ENCODE measurements at places on chromosomes 12 and 14.

DNA sequence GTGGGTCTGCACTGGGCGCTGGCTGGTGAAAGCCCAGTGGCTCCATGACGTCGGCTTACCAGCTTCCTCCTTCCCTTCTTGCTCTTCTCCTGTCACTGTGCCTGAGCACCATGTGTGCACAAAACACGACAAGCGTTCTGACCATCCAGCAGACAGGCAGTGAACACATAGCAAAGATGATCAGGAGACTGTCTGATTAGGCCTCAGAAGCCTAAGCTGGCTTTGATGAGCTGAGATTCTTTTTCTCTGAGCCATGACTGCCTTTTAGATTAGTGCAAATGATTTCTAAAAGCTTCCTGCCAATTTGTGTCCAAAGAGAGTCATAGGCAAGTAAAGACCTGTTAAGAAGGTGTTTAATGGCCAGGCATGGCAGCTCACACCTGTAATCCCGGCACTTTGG is 83.1 kb downstream of the AACS start:
- DNase-seq, result no peak

DNA sequence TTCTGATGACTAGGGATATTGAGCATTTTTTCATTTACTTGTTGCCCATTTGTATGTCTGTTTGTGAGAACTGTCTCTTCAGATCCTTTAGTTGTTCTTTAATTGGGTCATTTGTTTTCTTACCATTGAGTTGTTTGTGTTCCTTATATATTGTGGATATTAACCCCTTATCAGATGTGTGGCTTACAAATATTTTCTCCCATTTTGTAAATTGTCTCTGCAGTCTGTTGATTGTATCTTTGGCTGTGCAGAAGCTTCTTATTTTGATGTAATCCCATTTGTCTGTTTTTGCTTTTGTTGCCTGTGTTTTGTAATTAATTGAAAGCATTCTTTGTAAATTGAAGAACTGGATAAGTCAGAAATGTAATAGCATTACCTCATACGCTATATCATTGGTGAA is 459.1 kb upstream of the FOXG1 start:
- no peak for DNase-seq

GRCh38 chr12:2075508-2076195 is 22.9 kb downstream of the CACNA1C start:
- no peak for DNase-seq

GRCh38 chr14:64209444-64210131 is 84.6 kb downstream of the ESR2 start:
- no peak for DNase-seq

DNA sequence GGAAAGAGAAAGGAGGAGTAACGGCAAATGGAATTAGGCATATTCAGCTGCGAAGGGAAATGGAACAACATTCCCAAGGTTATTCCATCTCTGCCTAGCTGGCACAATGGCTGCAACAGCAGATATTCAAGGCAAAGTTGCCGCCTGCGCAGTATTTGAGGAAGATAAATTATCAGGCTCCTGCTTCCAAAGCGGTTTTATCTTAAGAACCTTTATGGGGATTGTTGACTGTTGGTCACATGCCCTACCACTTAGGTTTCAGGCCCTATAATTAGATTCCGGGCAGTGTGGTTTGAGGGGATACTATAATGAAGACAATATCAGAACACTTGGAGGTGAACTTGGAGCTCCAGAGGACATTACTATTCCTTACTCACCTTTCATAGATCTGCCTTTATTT is 99.7 kb downstream of the FGD4 start:
- DNase-seq, result no peak

DNA sequence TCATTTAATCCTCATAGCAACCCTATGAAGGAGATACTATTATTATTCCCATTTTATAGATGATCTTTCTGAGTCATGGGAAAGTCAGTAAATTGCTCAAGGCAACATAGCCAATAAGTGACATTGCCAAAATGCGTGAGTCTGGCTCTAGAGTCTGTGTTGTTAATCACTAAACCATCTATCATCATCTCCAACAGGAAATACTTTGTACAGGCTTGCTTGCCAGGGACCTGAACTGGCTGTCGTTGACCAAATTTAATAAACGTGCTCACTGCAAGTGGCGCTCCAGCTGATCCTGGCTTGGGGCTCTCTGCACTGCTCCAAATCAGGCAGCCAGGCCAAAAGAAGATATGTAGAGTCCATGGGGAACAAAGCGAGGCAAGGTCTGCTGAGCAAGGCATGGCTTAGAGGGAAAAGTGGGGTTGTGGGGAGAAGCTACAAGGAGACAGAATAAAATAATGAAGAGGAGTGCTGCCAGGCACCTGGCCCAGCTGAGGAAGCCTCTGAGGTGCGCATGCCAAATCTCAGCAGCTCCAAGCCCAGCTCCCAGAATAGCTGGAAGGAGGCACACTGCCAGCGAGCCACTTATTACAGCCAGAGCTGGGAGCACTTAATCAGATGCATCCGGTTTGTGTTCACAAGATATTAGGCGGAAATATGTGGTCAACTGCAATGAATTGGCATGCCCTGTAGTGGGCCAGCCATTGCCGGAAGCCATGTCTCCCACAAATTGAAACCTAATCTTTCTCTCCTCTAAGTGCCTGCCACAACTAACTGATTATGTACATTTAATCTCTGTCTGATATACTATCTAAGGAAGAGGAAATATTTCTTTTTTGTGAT is 43.3 kb upstream of the PTPRO start:
- no peak for DNase-seq
